ENCODE measurements at places on chromosomes 4 and X. TPM values are rescaled to one million over a fixed set of nuclear protein-coding genes. Genes with fewer than 3 reads are reported as not detected.

CNKSR2 gene
- total RNA-seq: 0.95 TPM

GRCh38 chr4:151048913-151049312, 33.8 kb upstream of the LRBA start:
- no peak for DNase-seq

GRCh38 chr4:59565836-59566235, 1634.3 kb upstream of the ADGRL3 start:
- DNase-seq: no peak

FSTL5 gene
- not detected for total RNA-seq

DNA sequence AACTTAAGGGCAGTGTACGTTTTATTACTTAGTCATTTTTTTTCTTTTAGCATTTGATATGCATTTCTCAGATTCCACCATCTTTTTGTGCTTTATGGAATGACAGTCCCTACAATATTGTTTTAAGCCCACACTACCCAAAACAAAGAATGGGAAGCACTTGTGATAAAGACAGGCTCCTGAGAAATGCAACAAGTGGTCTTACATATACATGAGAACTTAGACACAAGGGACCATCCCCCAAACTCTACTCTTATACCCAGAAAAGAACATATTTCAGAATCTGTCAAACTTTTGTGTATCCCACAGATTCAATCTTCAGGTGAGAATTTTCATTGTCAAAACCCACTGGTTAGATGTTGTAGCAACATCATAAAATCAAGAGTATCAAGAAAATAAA, 491.1 kb downstream of the AFF2 start:
- DNase-seq: no peak

- DNase-seq: no peak
Observed at GRCh38 chr4:184528051-184528450, 53.7 kb upstream of the IRF2 start.

PNMA3 gene
- total RNA-seq: 1.4 TPM

MAGEB17 gene
- total RNA-seq: not detected

GRCh38 chrX:55006827-55007621, 6.9 kb downstream of the APEX2 start:
- no peak for DNase-seq

DNA sequence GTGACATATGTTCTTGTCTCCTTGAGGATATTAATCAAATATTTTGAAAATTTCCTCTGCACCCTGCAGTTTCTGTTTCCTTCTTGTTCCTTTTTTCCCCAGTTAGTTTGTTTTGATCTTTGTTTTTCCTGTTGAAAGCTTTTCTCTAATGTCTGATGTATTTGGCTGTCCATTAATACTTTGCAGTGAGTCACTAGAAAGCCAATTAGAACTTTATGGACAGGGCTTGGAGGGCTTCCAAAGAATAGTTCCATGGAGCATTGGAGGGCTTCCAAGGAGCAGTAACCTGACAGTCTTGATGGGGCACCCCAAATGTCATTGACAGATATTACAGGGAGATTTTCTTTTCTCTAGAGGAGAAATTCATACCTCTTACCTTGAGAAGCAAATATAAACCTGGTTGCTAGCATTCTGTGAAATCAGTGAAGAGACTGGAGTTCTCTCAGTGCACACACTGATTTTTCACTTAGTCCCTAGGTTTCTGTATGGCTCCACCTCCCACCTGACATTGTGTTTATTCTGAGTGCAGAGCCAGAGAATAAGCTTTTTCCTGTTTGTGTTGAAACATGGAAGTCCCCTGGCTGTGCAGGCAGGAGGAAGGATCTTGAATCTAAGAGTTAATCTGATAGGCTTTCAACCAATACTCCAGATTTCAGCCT, 26.5 kb downstream of the SPARCL1 start:
- no peak for DNase-seq

- DNase-seq: peak; percentile 70
Observed at GRCh38 chr4:176838601-176839433, 46.1 kb upstream of the VEGFC start.

GRCh38 chr4:172826346-172826745, 342.3 kb upstream of the GALNT7 start:
- DNase-seq: no peak

FABP2 gene
- total RNA-seq: not detected

SCRG1 gene
- total RNA-seq: 0.76 TPM

DNA sequence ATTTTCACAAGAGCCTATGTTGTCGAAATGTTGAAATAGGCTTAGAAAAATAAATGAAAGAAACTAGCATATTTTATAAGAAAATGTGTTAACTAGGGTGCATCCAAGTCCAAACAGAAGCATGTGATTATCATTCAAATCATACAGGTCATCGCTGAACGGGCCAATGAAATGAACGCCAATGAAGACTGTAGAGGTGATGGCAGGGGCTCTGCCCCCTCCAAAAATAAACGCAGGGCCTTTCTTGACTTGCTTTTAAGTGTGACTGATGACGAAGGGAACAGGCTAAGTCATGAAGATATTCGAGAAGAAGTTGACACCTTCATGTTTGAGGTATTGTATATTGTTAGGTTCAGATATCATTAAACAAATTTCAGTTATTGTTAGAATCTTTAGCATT, 9.6 kb downstream of the CYP4V2 start:
- DNase-seq: no peak

All from Right ventricle myocardium inferior (tissue), 1 donor.